ENCODE measurements at places on chromosomes 4 and X.

GRCh38 chr4:117847849-117848248, 186.4 kb upstream of the NDST3 start:
- DNase-seq = no peak

- DNase-seq = no peak
Measured at GRCh38 chr4:81019006-81019405, 11.5 kb upstream of the BMP3 start.

GRCh38 chr4:117793845-117794480, 240.3 kb upstream of the NDST3 start:
- no peak for DNase-seq

- no peak for DNase-seq
Measured at GRCh38 chr4:78684325-78685079, 91.6 kb upstream of the BMP2K start.

DNA sequence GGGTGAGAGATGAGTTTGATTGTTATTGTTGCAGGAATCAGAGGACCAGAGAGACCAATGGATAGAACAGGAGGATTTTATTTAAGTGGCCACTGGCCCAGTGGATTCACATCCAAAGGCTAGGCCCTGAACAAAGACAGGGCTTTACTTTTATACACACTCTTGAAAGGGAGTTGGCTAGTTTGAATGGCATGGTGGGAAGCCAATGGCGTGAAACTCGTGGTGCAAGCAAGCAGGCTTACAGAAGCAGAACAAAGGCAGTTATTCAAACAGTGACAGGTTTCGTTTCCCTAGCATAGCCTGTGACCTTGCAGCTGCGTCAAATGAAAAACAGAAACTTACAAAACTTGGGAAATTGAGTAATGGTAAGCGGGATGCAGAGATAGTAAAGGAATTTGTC, 110.2 kb upstream of the PRDX4 start:
- DNase-seq = no peak

- DNase-seq = peak; percentile 6
Measured at GRCh38 chrX:40573763-40574162, 7.0 kb upstream of the ATP6AP2 start.

DNA sequence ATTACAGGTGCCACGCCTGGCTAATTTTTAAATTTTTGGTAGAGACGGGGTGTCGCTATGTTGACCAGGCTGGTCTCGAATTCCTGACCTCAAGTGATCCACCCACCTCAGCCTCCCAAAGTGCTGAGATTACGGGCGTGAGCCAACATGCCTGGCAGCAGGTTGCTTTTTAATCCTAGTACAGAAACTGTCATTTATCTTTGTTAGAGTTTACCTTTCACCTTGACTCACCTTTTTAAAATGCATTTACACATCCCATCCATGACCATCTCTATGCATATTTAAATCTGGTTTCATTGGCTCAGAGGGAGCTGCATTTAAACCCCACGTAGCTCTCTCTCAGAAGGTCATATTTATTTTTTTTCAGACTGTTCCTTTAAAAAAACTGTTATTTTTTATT, 31.9 kb downstream of the SLC16A2 start:
- no peak for DNase-seq

DNA sequence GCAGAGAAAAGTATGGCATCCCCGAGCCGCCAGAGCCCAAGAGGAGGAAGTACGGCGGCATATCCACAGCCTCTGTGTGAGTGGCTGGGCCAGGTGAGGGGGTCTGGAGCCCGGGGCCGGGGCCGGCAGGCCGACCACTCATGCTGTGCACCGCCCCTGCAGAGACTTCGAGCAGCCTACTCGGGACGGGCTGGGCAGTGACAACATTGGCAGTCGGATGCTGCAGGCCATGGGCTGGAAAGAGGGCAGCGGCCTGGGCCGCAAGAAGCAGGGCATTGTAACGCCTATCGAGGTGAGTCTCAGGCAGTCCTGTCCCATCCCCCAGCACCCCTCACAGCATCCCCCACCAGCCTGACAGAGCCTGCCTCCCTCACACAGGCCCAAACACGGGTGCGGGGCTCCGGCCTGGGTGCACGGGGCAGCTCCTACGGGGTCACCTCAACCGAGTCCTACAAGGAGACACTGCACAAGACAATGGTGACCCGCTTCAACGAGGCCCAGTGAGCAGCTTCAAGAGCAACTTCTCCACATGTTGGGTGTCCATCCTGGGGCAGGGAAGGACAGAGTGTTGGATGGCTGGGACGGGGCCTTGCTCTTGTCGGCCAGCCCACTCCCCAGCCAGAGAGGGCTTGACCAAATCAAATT, 7.4 kb upstream of the UBA1 start:
- no peak for DNase-seq

DNA sequence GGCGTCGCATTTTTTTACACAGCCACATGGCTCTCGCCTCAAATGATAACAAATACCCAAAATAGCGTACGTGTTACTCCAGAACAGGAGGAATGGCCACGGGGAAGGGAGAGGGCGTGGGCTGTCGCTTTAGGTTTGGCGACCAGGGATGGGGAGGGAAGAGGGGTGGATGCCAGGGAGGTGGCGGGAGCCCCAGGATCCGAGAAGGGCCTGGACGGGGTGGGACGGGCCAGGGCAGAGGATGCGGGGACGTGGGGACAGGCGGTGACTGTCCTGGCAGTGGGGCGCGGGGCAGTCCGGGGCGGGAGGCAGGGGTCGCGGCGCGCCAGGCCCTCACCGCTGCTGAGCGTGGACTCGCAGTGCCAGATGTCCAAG, 631 bp downstream of the TMEM47 start:
- DNase-seq = no peak

GRCh38 chrX:74259885-74260491, 44.0 kb upstream of the ZCCHC13 start:
- no peak for DNase-seq

DNA sequence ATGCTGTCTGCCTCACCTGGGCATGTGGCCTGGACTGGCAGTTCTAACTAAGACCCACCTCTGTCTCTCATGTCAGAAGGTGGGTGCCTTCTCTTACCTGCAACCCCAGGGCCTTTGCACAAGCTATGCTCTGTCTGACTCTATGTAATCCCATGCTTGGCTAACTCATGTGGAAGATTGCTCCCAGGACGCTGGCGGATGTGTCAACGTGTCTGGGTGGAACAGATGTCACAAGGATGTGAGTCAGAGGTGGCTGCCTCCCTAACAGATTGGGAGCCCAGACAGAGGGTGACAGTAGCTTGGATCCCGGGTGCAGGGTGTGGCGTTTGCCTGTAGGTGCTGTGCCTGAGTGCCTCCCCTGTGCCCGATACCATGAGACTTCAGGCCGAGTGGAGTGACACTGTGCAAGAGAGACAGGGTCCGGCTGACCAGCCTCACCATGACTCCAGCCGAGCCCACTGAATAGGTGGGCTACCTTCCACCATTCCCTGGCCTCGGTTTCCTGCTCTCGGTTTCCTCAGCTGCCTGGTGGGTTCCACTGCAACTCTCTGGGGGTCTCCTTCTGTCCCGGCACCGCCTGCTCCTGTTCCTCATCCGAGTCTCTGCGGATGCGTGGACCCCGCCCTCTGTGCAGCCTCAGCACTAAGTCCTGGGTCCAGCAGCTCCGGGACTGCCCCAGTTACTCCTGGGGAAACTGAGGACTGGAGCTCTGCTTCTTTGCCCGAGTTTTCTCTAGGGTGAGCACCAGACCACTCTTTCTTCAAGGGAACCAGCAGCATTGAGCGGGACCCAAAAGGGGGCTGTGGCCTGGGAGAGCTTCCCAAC, 11.0 kb downstream of the SH3BP2 start:
- DNase-seq = no peak

DNA sequence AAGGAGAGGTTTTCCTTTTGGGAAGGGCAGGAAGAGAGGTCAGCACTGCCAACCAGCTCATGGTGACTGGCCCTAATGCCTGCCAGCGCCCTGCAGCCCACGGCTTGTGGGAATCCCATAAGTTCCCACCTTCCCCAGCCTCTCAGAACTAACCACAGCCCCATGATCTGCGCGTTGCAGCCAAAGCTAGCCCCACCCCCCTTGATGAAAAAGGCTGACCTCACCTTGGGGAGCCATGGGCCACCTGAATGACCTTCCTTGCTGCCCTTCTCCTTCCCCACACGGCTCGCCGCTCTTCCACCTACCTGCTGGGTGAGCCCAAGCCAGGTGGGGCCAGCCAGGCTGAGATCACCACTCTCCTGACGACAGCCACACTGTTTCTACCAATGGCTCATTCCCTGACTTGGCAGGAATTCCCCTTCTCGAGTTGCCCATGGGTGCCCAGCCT, 3.9 kb upstream of the ELF4 start:
- no peak for DNase-seq

GRCh38 chr4:57043347-57044251, 64.9 kb downstream of the POLR2B start:
- no peak for DNase-seq

GRCh38 chr4:95732061-95732460, 107.8 kb upstream of the PDHA2 start:
- no peak for DNase-seq

GRCh38 chr4:57710053-57710452, 599.9 kb upstream of the IGFBP7 start:
- no peak for DNase-seq

All from activated CD4-positive, alpha-beta T cell treated with anti-CD3 and anti-CD28 coated beads for 24 hours (primary cell).